ENCODE measurements at places on chromosomes 1 and 21.

DNA sequence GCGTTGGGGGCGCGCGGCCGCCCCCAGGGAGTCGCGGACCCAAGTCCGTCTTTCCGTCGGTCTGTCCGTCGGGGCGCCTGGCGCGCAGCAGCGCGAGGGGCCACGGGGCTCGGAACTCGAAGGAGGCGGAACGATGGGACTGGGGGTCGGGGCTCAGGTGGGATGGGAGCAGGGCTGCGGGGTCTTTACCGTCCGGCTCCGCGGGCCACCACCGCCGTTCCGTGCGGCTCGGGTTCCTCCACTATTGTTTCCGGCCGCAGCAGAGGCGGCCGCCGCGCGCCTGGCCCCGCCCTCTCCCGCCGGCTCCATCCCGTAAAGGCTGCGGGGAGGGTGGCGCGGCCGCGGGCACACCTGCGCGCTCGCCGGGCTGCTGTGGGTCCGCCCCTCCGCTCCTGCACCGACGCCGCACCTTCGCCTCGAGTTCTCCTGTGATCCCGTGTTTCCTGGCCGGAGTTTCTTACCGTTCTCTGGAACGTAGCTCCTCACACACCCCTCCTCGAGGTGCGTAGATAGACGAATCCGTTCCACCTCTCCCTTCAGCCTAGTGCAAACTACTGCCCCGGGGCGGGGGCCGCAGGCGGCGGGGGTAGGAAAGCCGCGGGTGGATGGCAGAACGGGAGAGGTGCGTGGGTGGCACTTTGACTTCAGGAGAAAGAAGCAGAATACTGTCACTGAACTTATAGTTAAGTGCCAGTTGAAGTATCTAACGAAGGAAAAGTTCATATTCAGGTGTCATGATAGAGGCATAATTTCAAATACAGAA is at the start of gene C21orf91:
Gene C21orf91 (minus strand): TSS at position 243 of the 763 bp plus-strand sequence. CDS start 1,038 bp downstream, outside the sequence.
- DNase-seq: peak; percentile 95

DNA sequence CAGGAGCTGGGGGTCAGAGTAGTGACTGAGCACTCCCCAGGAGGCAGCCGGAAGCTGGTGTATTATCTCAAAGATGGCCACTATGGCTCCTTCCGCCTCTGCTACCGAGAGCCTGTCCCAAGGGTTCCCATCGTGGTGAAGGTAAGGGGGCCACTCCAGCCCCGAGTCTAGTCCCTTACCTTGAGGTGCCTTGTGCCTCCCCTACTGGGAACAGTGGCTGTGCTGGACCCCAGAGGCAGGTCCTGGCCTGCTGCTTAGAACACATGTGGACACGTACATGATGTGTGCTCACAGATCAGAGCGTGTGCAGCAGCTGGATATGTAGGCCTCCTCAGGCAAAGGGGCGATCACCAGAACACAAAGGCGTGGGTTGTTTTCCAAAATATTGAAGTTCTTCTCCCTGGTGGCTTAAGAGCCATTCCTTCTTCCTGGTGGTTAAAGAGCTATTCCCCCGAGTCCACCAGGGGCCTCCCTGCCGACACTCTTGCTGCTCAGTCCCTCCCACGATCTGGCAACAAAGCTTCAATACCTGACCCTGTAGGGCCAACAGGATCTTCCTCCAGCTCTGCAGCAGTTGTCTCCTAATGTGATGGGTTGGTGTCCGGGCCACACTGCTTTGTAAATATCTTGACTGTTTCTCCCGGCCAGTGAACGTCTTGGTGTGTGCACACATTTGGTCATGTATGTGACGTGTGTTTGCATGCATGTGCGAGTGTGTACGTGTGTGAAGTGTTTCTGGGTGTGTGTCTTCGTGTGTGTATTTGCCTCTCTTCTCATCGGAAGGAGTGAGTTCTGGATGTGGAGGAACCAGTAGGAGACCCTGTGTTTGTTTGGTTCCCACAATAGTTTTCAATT is 68.4 kb upstream of the TINAGL1 start:
- no peak for DNase-seq

GRCh38 chr1:95352767-95353166 is 118.8 kb downstream of the RWDD3 start:
- no peak for DNase-seq

DNA sequence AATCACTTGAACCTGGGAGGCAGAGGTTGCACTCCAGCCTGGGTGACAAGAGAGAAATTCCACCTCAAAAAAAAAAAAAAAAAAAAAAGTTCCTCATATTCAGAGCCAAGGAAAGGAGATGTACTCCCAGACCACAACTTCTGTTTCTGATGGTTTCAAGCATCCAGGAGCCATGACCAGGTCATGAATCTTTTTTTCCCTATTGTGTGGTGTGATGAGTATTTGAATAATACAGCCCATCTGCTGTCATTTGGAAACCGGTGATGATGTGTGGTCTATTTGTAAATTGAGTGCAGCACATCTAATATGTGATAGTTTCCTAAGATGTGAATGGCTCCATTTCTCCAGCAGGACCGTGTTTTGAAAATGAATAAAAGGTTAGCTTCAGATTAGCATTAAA is 18.6 kb downstream of the PIK3CD start:
- no peak for DNase-seq

DNA sequence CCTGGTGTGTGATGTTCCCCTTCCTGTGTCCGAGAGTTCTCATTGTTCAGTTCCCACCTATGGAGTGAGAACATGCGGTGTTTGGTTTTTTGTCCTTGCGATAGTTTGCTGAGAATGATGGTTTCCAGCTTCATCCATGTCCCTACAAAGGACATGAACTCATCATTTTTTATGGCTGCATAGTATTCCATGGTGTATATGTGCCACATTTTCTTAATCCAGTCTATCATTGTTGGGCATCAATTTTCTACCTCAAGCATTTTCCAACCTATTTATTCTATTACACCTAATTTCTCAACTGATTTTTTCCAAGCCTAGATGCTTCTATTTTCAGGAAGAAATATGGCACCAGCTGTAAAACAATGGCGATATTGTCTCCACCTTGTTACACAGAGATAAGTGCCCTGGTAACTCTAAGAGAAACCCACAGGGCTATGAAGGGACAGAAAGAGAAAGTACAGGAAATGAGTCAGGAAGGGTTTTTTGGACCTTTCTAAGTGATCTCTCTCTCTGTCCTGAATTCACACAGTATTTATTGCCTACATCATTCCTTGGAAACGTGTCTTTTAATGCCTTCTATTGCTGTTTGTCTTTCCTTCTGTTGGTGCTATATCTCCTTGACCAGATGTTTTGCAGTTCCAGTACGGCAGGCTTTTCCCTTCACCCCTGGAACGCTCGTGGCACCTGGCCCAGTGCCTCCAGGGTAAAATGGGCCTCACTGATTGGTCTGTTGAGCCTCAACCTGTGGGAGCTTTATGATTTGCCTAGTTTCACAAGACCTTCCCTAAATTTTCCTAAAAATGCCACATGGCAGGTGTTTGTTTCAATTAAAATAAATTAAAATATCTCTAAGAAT is 14.6 kb upstream of the JAK1 start:
- no peak for DNase-seq

DNA sequence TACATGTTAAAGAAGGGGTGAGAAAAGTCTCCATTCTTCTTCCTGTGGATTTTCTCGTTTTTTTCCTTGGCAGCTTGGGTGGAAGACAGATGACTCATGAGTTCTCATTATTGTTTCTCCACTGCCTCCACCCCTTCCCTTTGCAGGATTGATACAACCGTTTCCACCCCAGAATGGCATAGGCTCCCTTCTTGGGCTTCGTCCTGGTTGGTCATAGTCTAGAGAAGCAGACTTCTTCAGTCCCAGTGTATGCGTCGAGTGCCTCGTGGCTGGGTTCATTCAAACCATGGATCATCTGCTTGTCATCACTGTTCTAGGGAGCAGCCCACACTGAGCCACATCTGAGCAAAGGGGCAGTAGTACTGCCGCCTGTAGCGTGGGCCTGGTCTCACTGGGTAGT is 13.7 kb downstream of the PTGFRN start:
- no peak for DNase-seq

DNA sequence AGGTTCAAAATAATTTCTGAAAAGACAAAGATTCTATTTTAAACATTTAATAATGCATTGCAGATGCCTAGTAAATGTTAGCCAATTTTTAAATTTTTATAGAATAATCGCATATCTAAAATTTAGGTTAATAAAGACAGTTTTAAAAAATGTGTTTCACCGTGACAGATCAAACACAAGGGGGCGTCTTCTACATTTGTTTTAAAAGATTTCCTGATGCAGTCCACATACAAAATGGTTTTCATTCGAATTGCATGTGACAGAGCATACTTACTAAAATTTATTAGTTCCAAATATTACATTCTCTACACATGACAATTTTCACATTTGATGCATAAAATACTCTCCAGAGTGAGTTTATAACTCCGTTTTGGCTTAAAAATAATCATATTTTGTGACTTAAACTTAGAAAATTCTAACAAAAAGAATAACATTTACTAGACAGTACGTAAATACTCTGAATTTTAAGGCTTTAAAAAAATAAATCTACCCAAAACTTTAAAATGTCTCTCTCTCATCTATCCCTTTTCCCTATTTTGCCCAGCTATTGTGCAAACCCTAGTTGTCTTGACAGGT is 75.5 kb downstream of the ADAMTS1 start:
- no peak for DNase-seq

GRCh38 chr1:1788136-1788535 is 9.9 kb upstream of the NADK start:
- DNase-seq: no peak

DNA sequence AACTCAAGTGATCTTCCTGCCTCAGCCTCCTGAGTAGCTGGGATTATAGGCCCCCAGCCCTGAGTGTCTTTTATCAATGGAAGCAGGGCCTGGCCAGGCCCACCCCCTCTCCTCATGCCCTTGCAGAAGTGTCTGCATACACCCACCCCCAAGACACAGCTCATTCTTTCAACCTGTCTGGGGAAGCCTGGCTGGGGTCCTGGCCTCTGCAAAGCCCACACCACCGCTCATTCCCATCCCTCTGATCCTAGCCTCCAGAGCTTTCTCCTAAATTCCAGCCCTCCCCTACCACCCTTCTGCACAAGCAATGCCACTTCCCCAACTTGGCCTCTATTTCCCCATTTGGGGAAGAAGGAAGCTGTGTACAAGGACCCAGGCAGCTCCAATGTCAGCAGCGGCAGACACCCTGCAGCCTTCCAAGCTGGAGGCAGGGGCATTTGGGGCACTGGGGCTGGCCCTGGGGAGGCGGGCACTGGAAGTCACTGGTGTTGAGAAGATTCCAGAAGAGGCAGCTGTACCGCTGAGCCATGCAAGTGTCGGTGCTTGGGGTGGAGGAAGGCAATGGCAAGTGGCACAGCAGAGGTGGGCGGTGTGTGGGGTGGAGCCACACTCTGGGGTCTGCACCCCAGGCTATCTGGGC is 33.7 kb upstream of the ARF1 start:
- no peak for DNase-seq

GRCh38 chr1:153663211-153663610 is 4.7 kb downstream of the SNAPIN start:
- no peak for DNase-seq

DNA sequence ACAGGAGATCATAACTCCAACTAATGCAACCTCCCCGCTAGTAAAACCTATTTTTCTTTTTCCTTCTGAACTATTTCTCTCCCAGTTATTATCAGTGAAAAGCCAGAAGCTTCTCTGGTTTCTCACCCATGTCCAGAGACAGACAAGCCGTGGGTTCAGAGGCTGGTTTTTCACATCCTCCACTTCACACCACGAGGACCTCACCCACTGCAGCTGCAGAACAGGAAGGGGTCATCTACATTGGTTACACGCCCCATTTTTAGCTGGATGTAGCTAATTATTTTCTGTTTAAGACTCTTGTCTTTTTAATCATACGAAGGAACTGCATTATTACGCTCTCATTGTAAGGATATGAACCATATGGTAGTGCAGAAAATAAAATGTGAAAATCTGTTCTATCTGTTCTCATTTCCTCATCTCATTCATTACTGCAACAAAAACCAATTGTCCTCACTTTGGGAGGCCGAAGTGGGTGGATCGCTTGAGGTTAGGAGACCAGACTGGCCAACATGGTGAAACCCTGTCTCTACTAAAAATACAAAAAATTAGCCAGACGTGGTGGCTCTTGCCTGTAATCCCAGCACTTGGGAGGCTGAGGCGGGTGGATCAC is 39.1 kb upstream of the CLDN14 start:
- DNase-seq: no peak

DNA sequence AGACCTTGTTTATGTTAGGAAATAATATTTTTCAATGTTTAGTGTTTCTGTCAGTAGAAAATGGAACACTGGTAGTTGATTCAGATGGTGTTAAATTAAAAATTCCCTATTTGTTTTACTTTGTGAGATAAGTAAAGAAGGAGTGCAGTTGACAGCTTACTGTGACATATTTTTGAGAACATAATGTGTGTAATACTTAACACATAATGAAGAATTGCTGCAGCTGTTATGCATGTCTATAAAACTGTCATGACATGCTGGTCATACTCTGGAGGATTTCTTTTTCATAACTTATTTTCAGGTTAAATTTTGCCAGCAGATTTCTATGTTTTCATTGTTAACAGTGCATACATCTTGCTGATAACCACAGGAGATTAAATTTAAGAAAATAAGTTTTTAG is 296.1 kb downstream of the CTH start:
- DNase-seq: no peak

DNA sequence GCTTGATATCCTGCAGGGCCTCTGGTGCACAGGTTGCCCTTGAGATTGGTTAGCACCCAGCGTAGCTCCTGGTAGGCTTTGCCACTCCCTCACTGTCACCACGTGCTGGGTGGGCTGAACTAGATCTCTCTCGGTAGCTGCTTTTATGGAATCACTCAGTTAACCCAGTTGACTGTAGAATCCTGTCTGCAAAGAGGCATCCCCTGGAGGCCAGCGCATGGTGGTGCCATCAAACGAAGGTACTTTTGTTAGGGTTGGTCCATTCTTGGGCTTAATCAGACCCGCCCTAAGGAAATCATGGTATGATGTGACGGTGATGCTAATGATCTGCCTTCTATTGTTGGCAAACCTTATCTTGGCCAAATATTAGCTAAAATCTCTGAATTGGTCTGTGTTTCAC is 153.4 kb downstream of the GALNT2 start:
- no peak for DNase-seq

GRCh38 chr1:201264072-201264471 is 19.2 kb upstream of the PKP1 start:
- DNase-seq: no peak

DNA sequence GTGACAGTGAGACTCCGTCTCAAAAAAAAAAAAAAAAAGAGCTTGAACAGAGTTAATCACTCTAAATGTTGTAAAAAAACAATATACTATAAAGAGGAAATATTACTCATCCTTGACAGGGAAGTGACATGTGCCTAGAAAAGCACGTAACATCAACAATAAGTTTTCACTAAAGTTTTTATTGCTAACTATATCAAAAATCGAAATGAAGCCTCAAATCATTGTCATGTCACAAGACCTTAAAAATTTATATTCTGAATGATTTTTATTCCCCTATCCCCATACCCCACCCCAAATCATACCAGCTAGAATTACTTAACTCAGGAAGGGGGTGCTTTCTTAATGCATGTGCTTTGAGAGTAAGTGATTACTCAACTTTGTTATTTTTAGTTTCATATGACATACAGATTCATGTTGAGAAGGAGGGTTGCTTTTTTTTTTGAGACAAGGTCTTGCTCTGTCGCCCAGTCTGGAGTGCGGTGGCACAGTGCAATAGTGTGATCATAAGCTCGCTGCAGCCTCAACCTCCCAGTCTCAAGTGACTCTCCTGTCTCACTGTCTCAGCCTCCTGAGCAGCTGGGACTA is 53.6 kb upstream of the MUTYH start:
- DNase-seq: no peak

Measured in adrenal gland (tissue), 19 donors.